ENCODE measurements at places on chromosomes 5 and 9.

DNA sequence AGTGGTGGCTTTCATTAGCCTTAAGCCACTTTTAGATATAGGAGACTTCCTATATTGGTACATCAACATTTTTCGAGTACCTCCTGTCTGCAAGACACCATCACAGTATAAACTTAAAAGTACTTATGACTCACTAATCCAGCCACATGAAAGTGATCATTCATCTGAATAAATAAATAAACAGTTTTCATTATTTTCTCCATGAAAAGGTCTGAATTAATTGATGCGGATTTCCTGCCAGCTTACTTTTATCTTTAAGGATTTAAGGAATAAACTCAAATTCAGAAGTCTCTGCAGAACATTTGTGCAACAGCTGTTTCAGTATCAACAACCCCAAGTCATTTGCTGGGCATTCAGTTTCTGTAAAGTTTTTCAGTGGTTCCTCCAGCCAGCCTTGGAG lies 4.0 kb downstream of the SAP30L start:
- no peak for DNase-seq

DNA sequence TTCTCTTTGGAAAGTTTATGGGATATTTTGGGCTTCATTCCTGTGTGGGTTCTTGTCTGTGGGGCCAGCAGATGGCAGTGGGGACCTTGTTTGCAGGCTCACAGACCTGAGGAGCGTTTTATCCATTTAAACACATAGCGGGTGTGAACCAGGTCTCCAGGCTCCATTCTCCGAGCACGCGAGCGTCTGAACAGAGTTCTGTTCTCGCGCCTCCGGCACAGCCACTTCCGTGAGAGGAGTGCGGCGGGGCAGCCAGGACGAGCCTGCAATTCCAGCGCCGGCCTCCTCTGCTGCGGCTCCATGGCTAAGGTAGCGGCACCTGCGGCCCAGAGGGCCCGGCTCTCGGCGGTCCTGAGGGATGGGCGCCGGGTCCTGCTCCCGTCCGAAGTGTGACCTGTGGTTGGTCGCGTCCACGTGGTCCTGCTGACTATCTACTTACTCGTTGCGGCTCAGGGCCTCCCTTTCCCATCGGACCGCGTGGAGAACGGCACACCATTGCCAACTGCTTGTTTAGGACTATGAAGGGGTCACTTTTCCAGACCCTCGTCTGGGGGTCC lies 7.3 kb downstream of the NRARP start:
- peak; percentile 78 for DNase-seq

DNA sequence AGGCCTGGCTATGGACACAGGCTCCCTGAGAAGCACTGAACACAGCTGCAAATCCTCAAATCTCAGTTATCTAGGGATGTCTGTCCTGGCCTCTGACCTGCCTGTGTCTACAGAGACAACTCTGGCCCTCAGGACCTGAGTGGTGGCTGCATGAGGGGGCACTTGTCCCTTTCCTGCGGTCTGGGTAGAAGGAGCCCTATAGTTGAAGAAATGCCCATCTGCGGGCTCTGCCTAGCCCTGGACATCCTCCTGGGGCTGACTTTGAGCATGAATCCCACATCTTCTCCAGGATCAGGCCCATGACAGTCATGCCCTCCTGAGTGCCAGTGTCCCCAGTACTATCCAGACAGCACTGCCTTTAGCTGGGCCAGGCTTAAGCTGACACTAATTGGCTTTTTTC lies 10.0 kb downstream of the DNAJB5 start:
- no peak for DNase-seq

GRCh38 chr5:165673499-165673898 lies 2168.1 kb downstream of the MAT2B start:
- no peak for DNase-seq

DNA sequence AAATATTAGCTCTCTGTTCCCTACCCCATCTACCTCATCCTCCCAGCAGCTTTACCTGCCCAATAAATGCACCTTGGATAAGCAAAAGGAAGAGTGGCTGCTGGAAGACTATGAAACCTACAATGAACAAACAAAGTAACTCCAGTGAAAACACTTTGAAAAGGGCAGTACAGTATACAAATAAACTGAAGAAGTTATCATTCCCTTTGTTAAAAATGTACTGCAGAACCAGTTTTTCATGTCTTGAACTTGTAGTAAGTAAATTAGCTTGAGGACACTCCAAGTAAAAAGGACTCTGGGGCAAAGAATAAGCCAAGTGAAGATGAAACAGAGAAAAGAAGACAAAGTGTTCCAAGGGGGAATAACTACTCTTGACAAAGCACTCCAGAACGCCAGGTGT lies 457.1 kb downstream of the DTWD2 start:
- no peak for DNase-seq

DNA sequence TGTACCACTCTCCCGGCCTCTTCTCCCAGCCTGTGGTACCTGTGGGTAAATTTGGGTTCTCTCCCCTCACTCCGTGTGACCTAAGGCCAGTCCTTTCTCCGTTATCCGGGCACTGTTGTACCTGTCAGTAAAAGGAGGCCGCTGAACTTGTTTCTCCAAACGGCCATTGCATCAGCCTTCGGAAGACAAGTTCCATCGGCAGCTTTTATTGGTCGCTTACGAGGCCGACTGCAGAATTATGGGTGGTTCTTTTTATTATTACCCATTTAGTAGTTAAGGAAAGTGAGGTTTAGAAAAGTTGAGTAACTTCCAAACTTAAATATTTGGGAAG lies 558 bp downstream of the GRPEL2 start:
- no peak for DNase-seq

DNA sequence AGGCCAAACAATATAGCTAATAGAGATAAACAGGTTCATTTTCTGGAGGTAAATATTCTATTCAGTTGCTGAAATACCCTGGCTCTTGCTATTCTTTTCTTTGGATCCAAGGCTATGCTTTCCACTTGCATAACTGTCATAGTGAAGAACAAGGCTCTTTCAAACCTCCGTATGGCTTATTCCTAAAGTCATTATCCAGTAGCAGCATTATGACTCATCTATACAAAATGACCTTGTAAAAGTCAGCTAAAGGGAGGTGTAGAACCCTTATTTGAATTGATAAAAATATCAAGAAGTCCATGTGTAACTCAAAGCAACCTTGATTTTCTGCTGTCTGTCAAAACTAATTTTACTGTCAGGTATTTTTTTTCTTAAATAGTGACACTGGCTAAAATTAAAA lies 447.8 kb downstream of the PLK2 start:
- no peak for DNase-seq

DNA sequence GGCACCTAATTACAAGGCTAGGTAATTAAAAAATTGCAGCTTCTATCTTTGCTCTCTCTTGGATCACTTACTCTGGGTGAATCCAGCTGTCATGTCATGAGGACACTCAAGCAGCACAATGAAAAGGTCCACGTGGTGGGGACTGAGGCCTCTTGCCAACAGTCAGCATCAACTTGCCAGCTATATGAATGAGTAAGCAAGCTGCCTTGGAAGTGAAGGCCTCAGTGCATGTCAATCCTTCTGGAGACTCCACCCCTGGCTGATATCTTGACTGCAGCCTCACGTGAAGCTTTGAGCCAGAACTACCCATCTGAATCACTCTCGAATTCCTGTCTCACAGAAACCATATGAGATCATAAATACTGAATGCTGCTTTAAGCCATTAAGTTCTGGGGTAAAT lies 140.5 kb downstream of the SNX18 start:
- DNase-seq = no peak

DNA sequence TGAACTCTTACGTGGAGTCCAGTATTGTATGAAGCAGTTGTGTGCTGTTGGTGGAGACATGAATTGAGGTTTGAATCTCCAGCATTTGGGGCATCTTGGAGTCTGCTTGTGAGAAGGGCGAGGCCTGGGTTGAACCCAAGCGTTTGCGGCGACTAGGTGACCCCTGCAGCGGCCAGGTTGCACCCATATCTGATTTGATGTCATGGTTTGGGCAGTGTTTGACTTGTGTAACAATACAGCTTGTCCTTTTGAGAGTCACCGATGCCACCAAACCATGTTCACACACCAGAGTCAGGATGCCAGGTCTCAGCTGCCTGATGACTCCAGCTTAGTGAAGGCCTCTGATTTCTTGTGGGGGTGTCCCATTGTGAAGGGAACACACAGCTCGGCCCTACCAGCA lies 2.1 kb downstream of the TRAF2 start:
- no peak for DNase-seq

- no peak for DNase-seq
These were observed 19.0 kb downstream of the UNC13B start for GRCh38 chr9:35180801-35181200.

- DNase-seq = no peak
These were observed 22.6 kb downstream of the SLC36A1 start for GRCh38 chr5:151469992-151470391.

DNA sequence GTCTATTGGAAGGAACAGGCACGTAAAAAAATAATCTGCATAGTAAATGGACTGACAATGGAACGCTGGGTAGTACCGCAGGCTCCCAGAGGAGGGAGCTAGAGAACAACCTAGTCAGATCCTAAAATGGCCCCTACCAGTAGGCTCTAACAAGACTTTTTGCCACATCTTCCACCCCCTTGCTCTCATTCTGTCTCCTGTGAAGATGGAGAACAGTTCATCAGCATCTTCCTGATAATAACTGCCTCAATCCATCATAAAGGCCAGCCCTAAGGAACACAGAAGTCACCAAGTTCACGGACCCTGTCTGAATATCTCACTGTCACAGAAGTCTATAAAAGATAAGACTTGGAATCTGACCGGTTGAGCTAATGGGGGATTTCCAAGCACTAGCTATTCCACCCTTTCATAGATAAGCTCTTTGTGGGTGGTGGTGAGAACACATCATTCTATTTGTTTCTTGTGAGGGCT lies 133.4 kb downstream of the SLC1A3 start:
- peak; percentile 71 for DNase-seq

DNA sequence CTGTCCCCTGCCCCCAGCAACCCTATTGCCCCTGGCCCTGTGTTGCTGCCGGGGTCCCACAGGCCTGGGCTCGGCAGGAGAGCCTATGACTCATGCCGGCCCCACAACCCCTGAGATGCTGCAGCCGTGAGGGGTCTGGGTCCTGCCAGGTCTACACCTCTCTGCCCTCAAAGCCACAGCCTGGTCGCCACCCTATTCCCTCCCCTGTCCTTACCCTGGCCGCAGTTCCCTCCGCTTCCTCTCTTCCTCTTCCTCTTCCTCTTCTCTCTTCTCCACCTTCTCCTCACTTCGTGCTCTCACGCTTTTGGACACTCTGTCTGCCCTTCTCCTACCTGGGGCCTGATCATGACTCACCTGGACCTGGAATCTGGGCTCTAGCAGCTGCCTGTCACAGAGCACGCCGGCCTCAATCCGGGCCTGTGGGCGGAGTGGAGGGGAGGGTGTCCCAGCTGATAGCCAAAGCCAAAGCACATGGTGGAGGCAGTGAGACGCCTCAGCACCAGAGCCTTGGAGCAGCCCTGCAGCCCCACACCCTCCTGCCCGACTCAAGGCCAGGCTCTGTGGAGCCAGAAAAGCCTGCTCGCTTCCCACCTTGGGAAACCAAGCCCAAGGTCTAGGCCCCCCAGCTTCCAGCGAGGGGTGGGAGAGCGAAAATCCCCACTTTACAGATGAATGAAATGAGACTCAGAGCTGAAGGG lies 26.8 kb upstream of the CSF1R start:
- DNase-seq = no peak

DNA sequence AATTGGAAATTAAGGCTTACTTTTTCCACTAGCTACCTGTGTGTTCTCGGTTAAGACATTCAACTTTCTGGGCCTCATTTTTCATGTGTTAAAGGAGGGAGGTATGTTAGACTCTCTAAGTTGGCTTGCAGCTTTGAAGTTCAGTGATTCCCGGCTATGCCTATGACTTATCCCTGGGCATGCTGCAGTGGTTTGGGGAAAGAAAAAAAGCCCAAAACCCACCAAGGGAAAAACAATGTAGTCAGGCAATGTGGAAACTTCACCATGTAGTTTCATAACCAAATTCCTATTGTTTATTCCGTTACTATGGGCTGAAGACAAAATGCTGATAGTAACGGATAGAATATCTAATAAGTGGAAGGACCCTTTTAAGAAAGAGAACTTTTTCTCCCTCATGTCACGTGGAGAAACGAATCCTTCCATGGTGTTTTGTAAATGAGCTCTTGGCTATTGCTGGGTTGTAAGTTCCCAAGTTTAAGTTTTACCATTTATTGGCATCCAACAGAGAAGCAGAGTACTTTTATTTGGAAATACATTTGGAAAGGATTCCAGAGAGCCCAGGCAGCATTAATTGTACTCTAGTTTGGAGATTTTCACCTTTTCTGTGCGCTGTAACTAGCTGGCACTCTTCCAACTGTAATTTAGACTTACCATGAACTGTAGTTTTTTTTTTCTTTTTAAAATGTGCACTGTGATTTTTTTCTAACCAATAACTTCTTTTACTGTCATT lies 84.9 kb upstream of the MPDZ start:
- no peak for DNase-seq

DNA sequence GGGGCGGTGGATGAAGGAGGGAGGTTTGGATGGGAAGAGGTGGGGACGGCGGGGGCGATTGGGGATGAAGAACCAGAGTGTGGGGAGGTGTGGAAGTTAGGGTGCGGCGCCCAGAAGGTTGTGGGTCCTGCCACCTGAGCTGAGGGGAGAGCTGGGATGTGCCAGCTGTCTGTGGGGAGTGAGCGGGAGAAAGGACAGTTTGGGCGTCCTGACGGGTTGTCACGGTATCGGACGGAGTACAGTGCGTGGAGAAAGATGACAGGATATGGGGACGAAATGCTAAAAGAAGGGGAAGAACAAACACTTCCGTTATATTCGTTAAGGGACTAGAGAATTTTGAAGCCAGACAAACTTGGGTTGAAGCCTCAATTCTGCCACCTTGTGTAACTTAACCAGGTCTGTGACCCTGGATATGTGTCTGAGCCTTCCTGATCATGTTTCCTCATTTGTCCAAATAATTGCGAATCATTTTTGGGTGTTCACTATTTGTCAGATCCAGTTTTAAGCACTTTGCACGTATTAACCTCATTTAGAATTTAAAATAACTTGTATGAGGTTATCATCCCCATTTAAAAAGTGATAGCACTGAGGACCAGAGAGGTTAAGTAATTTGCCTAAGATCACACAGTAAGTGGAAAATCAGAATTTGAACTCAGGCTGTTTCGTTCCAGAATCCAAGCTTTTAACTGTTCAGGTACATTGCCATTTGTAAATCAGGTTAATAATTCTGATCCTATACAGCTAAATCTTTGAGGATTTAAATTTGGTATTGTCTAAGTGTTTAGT lies 689 bp downstream of the CNTRL start:
- DNase-seq = peak; percentile 34

DNA sequence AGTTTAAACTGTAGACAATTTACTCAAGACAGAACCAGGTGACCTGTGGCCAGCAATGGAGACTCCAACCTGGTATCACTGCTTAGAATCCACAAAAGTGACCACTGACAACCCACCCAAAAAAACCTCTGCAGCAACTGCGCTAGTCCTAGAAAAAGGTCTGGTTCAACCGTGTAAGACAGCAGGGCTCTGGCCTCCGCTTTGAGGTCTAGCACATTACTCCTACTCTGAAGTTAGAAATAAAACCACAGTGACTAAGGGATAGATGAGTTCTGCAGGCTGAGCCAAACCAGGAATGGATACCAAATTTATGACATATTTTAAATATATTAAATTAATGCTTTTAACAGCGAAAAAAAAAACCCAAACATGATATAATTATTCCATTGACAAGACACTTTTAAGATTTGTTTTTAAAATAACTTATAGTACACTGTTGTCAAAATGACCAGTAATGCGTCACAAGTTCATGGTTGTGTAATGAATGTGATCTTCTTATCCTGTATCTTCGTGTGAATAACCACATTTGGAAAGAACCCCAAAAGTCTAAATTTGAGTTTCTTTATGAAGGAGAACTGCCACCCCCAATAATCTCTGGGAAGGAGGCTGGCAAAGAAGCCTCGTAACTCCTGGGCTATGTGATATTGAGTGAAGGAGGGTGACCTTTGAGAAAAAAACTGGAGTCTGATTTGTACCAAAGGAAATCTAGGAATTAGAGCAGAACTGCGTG lies 101.9 kb upstream of the SLC44A1 start:
- DNase-seq = no peak

Measured in HuH-7 (cell line).